Activated CD8-positive, alpha-beta T cell treated with anti-CD3 and anti-CD28 coated beads for 36 hours (primary cell): ENCODE measurements at places on chromosomes 4 and X. TPM values are rescaled to one million over a fixed set of nuclear protein-coding genes. Genes with fewer than 3 reads are reported as not detected.

MAGEA2 gene
- not detected for total RNA-seq

DNA sequence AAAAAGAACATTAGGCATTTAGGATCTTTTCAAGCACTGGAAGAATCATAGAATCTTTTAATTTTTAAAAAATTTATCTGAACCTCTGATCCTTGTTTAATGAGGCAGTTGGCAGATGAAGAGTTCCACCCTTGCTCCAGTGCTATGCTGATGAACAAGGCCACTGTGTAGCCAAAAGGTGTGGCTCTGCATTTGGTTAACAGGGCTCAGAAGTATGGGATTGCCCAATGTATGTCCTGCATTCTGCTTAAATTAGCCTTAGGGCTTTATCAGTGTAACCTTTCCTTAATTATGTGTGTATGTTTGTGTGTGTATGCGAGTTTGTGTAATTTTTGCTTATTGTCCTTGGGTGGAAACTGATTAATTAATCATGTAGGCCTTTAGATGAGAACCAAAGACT, 43.3 kb upstream of the PPM1K start:
- no peak overlapping the region for H3K4me3 ChIP-seq
- DNase-seq, result no peak
- H3K27ac ChIP-seq, result no peak overlapping the region
- no peaks in the 10 kb centered on the region for H3K4me1 ChIP-seq

DNA sequence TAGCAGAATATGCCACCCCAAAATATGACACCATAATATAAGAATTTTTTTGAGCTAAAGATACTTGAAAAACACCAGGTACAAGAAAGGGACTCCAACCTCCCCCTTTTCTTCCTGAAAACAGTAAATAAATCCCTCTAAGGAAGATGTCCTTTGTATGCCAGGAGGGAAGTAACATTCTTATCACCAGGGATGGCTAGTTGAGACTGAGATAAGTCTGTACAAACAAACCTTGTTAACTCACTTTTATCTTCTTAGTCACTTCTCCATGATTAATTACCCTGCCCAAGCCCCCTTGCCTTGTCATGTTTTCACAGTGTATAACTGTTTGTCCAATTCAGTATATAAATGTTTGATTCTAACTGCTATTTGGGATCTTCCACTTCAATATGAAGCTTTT, 888.0 kb downstream of the PCDH18 start:
- H3K27ac ChIP-seq, result no peak overlapping the region
- no peak for DNase-seq
- H3K4me1 ChIP-seq, result no peaks in the 10 kb centered on the region
- no peaks in the 10 kb centered on the region for H3K27me3 ChIP-seq
- no peaks in the 10 kb centered on the region for H3K36me3 ChIP-seq
- H3K4me3 ChIP-seq, result no peak overlapping the region

DNA sequence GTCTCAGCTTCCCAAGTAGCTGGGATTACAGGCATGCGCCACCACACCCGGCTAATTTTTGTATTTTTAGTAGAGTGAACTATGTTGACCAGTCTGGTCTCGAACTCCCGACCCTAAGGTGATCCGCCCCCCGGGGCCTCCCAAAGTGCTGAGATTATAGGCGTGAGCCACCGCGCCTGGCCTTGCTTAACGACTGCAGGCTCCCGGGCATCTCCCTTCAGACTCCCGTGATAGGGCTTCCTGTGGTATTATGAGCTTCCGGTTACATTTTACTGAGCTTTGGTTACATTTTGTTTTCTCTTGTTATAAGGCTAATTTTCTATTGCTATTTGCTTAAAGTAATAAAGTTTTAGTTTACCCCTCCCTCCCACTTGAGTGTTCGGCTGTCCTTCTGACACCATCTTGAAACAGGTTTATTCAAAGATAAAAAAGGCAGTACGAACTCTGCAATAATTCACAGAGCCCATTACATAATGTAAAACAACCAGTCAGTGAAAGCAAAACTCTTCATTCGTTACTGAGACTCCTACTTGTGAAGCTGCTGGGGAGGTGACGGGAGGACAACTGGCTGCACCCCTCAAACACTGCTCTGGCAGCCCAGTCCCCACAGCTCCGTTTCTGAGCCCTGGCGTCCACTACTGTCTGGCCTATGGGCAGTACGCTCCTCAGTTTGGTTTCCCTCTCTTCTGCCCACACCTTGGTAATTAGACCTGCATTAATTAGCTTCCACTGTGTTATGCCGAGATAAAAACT, 795.7 kb upstream of the SLIT2 start:
- no peak overlapping the region for H3K27ac ChIP-seq
- H3K36me3 ChIP-seq, result peaks cover 1% of the 10 kb centered on the region
- no peak overlapping the region for H3K4me3 ChIP-seq
- H3K27me3 ChIP-seq, result no peaks in the 10 kb centered on the region

- H3K4me1 ChIP-seq, result no peaks in the 10 kb centered on the region
- DNase-seq, result no peak
- H3K27me3 ChIP-seq, result no peaks in the 10 kb centered on the region
- no peaks in the 10 kb centered on the region for H3K36me3 ChIP-seq
- H3K4me3 ChIP-seq, result no peak overlapping the region
- H3K27ac ChIP-seq, result no peak overlapping the region
Measured at GRCh38 chrX:116757491-116757890, 294.7 kb upstream of the CT83 start.

GRCh38 chr4:88211473-88212252, 53.2 kb upstream of the ABCG2 start:
- no peak overlapping the region for H3K4me3 ChIP-seq
- no peaks in the 10 kb centered on the region for H3K27me3 ChIP-seq
- H3K27ac ChIP-seq, result no peak overlapping the region
- H3K4me1 ChIP-seq, result no peaks in the 10 kb centered on the region
